ENCODE measurements at places on chromosomes 2 and 18.
A peak's percentile ranks its signal among the peaks of the same experiment; 100 is the strongest.

- DNase-seq: peak; percentile 24
Measured at GRCh38 chr18:2240311-2240705, 331.0 kb downstream of the METTL4 start.

- no peak for DNase-seq
Measured at GRCh38 chr2:49318531-49318930, 164.2 kb upstream of the FSHR start.

DNA sequence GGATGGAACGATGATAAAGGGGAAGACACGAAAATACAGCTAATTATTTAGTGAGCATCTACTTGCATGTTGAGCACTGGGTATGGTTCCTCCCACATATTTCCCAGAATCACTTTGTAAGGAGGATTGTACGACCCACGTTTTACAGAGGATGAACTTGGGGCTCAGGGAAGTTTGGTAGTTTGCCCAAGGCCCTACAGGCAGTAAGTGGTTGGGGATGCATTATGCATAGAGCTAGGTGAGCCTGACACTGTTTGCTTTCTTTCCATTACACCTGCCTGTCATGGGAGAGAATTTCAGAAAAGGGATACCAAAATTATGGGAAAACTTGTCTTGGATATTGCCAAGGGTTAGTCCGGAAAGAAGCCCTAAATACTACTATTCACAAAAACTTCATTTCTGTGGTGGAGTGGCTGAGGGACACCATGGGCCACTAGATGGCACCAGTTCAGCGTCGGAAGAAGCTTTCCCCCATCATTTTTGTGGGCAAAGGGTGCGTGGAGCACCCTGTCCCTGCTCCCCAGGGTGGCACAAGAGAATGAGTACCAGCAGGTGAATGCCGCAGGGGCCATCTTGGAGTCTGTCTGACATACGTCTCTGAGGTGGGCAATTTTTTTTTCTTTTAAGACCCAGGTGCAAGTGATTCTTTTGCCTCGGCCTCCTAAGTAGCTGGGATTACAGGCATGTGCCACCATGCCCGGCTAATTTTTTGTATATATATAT is 23.5 kb upstream of the C18orf32 start:
- no peak for DNase-seq

DNA sequence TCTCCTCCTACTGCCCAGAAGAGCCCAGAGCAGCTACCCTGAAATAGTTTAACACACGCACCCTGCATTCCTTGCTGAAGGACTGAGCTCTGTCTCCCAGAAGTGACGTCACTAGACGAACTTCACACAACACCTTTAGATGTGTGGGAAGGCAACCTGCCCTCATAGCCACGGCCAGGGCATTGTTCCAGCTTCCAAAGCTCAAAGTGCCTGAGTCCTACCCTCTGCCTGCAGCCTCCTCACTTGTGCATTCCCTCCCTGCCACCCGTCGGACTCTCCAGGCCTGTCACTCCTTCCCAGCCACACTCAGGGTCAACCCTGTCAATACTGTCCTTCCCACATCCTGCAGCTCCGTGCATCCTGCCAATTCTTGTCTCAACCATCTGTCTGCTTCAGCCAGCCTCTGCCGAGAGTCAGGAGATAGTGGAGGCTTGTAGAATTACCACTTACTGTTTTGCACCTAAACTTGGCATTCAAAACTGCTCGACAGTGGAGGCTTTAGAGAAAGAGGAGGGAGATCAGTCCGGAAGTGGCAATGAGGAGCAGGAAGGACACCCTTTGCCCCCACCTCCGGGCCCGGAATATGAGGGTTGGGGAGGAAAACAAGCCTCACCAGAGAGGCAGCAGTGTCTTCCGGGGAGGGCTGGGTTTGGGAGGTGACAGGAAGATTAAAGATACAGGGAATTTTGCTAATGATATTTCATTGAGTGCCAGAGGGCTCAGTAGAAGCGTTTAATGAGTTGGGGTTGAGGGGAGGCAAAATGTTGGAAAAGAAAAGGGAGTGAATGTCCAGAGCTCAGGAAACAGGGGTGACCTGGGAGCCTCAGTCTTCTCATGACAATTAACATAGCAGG is 72.3 kb upstream of the ATG16L1 start:
- DNase-seq: no peak

DNA sequence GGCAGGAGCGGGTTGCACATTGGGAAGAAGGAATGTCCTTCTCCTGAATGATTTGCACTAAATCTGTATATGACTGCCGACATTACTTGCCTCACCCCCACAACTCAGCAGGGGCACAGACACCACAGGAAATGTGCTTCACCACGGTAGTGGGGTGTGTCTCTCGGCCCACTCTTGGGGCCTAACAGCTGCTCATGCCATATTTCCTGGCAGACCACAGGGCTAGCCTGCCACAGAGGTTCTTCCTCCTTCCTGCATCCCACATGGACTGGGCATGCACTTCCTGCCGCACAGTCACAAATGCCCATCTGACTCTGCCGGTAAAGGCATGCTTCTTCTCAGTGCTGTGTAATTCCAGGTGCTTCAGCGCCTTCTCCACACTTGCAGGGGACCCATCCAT is 10.3 kb upstream of the PAPOLG start:
- no peak for DNase-seq

- no peak for DNase-seq
Measured at GRCh38 chr2:64122358-64122757, 21.9 kb downstream of the PELI1 start.

DNA sequence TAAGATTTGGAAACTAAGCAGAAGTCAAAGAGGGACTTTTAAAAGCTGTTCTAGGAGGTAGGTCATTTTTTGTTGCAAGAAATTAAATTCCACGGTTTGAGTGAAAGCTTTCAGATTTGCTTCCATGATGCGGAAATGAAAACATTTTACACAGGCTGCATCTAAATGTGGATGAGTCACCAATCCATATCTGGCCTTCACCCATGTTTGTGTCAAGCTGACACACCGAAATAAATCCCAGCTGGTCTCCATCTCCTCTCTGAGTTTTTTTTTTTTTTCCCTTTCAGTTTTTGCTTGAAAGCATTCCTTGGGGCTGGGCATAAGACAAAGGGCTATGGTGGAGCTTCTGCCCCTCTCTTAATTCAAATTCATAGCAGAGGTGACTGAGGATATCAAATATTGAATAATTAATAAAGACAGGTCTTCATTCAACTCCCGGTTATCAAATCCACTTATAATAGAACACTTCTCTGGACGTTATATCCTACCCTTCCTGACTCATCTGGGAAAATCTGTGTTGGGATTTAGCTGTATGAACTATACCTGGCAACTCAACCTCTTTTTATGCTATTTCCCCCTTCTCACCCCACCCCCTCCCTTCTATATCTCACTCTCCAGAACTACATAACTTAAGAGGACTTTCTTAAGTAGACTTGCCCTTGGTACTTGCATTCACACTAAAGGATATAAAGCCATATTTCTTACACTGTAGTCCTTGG is 558.3 kb upstream of the GCFC2 start:
- DNase-seq: no peak

DNA sequence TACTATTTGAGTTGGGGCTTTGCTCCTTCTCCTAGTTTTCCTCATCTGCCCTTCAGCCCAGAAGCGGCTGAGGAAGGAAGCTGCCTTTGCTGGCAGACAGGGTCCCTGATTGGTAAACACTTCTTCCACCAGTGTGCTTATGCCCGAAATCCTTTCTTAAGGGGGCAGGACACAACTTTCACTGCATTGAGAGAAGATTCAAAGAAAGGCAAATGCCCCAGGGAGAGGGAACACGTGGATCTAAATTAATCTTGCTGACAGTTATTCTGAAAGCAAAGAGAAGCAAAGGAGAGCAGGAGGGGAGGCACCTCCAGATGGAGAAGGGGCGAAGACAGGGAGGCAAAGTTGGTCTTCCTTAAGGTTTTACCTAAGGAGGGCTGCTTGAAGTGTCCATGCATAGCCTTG is 92.1 kb upstream of the EFEMP1 start:
- DNase-seq: no peak
